ENCODE measurements at places on chromosomes 2 and 18.

GRCh38 chr18:5556310-5556974 lies 12.6 kb upstream of the EPB41L3 start:
- DNase-seq, result no peak

DNA sequence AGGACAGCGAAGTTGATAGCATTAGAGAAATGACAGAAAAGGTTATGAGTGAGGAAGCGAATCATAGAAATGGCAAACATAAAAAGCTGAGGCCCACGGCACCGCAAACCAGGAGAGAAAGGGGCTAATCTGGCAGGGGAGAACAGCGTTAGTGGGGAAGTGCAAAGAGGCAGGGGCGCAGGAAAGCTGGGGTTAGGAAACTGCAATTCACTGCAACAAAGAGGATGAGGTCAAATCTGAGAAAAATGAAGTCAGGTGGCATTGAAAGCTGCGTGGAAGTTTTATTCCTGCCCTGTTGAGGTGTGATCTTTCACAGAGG lies 653 bp upstream of the ABI2 start:
- DNase-seq, result no peak

- DNase-seq, result no peak
Observed at GRCh38 chr2:175847128-175847527, 154.9 kb downstream of the LNPK start.

GRCh38 chr2:233411162-233411561 lies 56.9 kb downstream of the DGKD start:
- no peak for DNase-seq

- DNase-seq, result no peak
Observed at GRCh38 chr2:59425247-59425646, 1128.2 kb downstream of the BCL11A start.

GRCh38 chr2:121565389-121566250 lies 34.9 kb downstream of the RNU4ATAC start:
- DNase-seq, result no peak

GRCh38 chr2:47636176-47636575 lies 146.8 kb upstream of the MSH6 start:
- no peak for DNase-seq

DNA sequence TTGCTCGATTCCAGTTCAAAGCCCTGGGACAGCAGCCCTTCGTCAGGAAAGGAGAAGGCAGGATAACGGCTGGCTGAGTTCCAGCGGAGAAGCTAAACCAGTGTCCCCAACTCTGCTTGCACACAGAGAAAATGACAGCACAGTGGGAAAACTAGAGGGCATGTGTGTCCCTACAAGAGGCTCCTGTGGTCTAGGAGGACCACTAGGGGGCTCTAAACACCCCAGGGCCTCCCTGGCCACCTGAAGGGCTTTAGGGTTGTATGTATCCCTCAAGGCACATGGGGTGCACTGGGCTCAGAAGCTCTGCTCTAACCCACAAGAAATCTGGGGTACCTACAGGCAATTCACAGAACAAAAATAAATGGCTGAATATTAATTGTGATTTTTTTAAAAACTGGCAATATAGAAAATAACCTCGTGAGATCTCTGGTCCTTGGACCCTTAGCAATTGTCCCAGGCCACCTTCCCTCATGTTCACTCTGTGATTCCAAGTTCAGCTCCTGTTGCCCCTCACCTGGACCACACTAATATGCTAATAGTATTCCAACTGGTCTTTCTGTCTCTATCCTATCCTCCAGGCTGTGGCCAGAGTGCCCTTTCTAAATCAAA lies 17.5 kb downstream of the STAT1 start:
- peak; percentile 51 for DNase-seq

- no peak for DNase-seq
Observed at GRCh38 chr18:68519336-68519735, 195.6 kb downstream of the TMX3 start.

GRCh38 chr2:216084547-216084946 lies 2.8 kb downstream of the TMEM169 start:
- peak; percentile 5 for DNase-seq

DNA sequence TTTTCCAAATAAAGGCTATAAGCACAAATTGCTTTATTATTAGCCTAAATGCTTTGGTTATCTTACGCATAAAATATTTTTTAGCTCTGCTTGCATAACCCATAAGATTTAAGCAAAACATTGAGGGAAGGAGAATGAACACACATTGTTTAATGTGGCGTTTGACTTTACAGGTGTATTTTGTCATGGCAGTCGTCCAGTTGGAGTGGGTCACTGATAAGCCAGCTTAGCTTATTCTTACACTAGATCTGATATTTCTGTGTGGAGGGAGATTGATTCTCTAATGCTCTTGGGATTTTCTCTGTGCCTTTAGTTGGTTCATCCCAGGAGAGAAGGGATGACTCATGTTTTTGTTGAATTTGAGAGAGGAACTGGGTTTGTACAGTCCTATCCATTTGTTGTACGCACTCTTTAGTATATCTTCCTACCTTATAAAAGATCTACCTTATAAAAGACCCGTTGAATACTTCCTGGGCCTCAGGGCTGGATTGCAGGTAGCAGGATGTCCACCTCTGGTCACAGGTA lies 47.5 kb upstream of the ACYP2 start:
- no peak for DNase-seq

DNA sequence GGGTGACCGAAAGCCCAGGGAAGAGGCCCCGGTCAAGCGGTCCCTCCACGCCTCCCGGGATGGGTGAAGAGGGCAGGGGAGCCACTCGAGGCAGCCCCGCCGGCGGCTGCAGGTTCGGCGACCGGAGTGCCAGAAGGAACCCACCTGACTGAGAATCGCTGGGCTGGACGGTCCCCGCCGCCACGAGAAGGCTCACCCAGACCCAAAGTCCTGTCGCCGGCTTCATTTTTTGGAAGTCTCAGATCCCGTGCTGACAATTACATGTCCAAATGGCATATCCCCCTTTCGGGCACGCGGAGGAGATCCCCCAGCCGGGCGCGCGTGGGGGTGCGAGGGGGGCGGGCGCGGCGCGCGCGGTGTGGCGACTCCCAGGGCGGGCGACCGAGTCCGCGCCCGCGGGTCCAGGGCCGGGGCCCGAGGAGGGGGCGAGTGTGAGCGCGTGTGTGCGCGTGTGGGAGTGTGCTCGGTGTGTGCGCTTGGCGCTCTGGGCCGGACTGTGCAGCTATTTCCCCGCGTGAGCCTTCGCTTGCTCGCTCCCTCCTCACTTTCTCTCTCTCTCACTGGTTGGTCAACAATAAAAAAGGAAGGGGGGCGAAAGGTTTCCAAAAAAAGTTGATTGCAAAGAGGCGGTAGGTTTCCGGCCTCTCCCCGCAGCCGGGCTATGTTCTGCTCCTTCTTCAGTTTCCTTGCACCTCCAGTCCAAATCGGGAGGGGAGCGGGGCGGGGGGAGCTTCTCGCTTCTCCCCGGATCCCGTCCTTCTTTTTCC lies at the start of gene ERBB4:
Gene ERBB4 (minus strand): TSS at position 498 of the 767 bp plus-strand sequence. CDS start 272 bp downstream, at position 226.
- DNase-seq, result no peak

- no peak for DNase-seq
Observed at GRCh38 chr2:96209011-96209728, 543 bp upstream of the STARD7 start.

DNA sequence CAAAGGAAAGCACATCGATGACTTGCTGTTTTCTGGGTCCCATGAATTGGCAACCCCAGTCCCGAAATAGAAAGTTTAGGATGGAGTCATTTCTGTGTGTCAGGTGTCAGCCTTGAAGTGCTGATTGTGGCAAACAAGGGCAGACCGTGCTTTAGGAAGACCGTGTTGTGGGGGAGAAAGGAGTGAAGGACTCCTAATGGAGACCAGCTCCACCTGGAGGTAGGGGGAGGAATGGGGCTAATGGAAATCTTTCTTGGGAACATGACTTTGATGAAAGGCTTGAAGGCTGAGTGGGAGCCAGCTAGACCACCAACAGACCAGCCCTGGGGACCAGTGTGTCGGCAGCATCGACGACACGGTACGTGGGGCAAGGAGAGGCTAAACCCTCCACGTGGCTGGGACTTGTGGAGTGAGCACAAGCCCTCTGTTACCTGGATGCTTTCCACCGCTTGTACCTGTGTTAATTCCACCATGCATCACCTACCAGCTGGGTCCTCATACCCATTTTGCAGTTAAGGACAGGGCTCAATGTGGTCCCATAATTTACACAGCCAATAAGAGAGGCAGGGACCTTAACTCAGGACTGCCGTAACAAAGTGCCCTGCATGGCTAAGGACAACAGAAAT lies 104.2 kb downstream of the SH3BP4 start:
- DNase-seq, result no peak

GRCh38 chr2:109507217-109507616 lies 106.5 kb downstream of the SEPTIN10 start:
- no peak for DNase-seq

DNA sequence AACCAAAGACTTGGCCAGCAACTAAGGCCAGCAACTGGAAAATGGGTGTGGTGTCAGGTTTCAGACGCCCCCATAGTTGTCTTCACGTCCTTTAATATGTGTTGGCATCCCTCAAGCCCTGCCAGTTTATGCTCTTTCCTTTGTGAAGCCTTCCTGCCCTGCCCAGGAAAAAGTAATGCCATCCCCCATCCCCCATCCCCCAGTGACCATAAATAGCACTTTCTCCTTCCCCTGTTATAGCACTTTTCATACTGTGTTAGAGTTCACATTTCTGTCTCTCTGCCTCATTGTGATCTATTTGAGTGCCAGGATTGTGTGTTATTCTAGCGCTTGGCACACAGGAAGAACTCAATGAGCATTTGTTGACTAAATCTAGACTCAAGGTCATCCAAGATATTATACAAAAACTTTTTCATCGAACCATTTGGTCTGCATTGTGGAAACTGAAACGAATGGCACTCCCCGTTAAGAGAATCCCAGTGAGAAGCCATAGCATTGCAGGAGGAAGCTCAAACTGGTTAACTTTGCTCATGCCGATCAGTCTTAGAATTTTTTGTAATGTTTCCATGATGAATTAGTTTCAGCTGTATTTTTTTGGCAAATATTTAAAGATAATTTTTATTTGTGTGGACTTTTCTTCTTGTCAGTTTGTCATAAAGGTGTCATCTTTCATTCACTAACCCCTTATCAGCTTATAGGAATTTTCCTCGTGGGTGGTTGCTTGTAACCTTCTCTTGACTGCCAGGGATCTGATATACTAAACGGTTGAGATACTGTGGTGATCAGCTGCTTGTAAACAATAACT lies 15.7 kb downstream of the CRIM1 start:
- no peak for DNase-seq

GRCh38 chr2:13240061-13240460 lies 523.3 kb downstream of the TRIB2 start:
- DNase-seq, result no peak

GRCh38 chr18:54946149-54946581 lies 13.1 kb downstream of the CCDC68 start:
- DNase-seq, result no peak

DNA sequence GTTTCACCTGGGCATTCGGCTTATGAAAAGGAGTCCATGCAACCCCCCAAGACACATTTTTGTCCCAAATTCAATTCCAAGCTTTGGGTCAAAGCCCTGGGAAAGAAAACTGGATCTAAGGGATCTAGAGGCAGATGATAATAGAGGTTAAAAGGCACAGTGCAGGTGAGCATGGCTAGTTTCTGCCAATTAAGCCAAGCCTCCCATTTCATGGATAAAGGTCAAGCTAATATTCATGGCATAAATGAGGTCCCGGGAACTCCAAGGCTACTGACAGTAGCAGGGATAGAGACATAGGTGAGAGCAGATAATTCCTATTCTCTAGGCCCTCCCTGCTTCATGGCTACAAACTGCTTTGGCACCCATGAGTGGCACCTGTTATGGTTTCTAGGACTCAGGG lies 83.1 kb downstream of the CAMKMT start:
- no peak for DNase-seq

DNA sequence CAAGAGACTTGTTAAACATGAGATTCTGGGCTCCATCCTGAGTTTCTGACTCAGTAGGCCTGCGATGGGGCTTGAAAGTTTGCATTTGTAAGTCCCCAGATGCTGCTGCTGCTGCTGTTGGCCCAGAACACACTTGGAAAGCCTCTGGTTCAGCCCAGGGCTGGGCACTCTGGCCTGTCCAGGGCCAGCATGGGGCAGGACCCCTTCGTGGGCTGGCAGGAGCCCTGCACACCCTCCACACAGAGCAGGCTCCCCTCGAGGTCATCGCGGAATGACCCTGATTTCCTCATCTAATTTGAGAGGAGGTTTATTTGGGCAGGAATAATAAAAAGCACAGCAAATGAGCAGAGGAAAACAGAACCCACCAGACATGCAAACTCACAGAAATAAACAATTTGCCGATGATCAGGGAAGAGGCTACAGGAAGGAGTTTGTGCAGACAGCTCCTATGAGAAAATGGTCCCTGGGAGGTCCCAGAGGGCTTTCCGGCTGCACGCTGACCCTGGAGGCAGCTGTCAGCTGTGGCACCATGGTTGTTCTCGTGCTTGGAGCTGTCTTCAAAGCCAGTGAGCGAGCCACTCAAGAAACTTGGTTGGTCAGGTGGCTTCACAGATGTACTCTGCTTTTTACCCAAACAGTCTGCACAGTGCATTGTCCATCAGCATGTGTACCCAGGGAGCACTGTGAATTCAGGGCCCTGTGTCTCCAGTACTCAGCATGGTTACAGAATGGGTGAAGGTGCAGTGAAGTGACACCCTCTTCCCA lies 119.3 kb downstream of the GLI2 start:
- no peak for DNase-seq

- DNase-seq, result no peak
Observed at GRCh38 chr18:59083136-59083818, 56.4 kb upstream of the SEC11C start.

- no peak for DNase-seq
Observed at GRCh38 chr2:238127165-238128060, 11.1 kb upstream of the KLHL30 start.

DNA sequence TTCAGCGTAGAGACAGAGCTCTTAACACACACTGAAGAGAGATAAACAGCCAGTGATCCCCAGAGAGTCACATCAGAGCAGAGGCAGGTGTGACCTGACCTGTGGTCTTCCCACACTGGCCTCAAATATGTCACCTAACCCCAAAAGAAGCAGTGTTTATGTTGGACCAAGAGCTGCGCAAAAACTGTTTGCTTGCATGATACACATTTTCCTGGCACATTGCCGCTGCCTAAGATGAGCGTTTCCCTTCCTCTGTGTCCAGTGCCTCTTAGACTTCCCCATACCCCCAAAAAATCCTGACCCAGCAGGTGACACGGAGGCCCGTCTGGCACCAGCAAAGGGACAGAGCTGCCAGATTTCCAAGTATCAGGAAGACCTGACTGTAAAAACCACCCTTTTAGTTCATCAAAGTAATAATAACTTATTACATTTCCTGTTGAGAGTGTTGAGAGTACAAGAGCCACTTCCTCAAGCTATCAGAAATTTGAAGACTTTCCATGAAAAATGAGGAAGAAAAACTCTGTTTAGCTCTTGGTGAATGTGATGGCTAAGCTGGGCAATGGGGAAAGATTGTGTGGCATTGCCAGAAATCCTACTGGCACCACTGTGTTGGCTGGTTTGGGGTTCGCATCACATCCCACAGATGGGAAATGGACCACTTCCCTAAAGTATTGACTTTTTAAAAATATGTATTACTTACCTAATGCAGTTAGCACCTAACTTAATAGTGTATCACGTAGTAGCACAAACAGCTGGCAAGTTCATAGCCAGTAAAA lies 6.7 kb downstream of the TNFRSF11A start:
- no peak for DNase-seq

- DNase-seq, result no peak
Observed at GRCh38 chr2:121036226-121036692, 248.7 kb downstream of the TFCP2L1 start.
